ENCODE measurements at places on chromosomes 13 and 19.

- DNase-seq: no peak
Measured at GRCh38 chr13:73809561-73809960, 324.6 kb downstream of the KLF12 start.

- no peak for DNase-seq
Measured at GRCh38 chr19:51025809-51026553, 435 bp downstream of the KLK11 start.

- no peak for DNase-seq
Measured at GRCh38 chr13:98548230-98548629, 28.7 kb downstream of the STK24 start.

DNA sequence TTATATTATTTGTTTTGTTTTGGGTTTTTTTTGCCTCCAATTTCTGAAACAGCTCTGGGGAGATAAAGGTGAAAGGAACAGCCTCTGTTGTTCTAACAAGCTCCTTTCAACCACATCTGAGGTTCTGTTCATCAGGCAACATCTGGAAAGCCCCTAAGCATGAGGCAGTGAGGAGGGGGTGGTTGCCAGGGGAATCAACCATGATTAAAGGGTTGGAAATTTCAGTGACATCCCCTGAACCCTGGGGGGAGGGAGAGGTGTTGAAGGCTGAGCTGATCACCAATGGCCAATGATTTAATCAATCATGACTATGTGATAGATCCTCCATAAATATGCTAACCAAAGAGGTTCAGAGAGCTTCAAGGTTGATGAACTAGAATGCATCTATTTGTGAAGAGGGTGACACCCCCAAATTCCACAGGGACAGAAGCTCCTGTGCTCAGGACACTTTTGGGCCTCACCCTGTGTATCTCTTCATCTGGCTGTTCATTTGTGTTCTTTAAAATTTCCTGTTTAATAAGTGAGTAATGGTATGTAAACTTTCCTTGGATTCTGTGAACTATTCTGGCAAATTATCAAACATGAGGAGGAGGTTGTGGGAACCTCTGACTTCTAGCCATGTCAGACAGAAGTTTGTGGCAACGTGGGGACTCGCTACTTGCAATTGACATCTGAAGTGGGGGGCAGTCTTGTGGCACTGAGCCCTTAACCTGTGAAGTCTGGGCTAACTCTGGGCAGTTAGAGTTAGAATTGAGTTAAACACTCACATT is 221.3 kb downstream of the NHLRC3 start:
- DNase-seq: no peak

DNA sequence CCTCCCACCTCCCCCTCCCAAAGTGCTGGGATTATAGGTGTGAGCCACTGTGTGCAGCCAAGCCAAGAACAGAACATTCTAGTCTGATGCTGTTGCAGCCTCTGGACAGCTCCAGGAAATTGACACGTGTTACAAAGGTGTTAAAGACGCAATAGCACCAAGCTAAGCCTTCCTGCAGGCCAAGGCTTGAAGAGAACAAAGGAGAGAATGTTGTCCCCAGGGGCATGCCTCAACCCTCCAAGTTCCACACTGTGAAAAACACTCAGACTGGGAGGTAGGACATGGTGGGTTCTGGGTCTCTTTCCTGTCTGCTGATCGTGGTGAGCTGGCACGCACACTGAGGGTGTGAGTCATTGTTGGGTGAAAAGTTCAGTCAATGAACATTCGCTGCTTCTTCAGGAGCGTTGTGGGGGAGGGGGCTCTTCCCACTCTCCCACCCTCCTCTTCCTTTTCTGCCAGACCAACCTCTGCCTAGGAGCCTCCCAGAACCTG is 5.3 kb upstream of the PTPRS start:
- DNase-seq: no peak

- DNase-seq: no peak
Measured at GRCh38 chr13:79485014-79485811, 4.3 kb downstream of the NDFIP2 start.

DNA sequence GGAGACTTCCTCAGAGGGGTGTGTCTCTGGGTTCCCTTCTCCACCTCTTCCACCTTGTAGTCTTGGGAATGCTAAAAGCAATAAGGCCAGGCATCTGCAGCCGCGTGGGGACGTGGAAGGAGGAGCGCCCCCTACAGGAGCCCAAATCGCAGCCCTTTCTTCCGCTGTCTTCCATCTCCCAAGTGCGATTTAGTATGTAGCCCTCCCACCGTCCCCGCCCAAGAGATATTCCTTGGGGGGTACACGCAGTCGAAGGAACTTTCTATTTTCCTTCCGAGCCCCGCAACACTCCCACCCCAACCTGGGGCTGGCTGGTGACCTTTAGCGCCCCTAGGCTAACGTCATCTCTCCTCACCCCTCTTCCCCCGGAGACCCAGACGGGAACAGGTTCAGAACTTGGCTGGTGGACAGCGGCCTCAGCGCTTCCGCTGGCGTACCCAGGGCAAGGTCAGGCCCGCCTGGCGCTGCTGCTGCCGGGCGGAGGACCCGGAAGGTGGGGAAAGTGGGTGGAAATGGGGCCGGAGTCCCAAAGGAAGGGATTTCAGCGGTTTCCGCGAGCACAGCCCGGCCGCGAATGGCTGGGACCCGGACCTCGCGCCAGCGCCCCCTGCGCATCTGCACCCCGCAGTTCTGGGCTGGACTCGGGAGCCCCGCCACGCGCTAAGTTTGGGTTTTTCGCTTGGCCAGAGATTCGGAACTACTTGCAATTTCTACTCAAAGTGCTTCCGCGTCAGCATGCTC is 2.1 kb upstream of the PCDH8 start:
- DNase-seq: no peak

DNA sequence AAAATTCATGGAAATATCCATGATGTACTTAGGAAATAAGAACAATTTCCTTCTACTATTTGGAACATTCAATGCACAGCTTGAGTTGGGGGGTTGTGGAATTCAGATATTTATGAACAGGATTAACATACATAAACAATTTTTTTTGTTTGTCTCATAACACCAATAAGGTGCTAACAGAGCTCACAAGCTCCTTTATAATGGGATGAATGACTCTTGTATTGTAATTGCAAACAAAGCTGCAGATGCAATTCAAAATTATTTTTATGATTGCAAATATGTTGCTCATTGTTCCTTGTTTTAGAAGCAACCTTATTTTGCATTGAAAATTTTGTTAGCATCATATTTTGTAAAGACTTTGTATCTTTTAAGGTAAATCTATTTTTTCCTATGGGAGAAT is 265.7 kb downstream of the PCDH17 start:
- no peak for DNase-seq

GRCh38 chr13:36875961-36876360 is 44.1 kb downstream of the SMAD9 start:
- no peak for DNase-seq

DNA sequence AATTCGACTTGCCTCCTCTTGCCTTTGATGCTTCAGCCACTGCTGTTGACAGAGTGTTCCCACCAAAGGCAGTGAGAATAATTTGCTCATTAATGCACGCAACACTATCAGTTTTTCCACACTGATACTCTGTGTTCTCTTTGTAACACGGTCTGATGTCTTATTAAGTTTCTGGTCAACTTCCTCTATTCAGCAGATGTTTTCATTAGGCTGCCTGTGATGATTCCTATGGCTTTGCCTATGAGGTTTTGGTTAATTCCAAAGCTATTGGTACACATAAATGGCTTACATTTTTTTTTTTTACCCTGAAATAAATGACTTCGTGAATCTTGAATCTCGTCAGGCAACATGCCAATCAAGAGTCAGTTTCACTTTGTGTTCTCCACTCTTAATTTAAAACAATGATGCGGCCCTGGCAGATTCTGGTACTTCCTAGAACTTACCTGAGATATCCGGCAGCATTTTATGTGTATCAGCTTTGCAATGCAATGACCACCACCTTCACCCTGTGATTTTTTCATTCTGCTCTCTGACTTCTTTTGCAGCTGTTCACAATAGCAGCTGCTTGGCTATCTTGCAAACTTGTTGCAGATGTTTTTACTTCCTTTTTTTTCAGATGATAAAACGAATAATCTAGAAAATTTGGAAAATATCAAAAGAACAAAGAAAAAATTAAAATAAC is 27.5 kb upstream of the KL start:
- no peak for DNase-seq

- no peak for DNase-seq
Measured at GRCh38 chr19:30034321-30034720, 92.3 kb downstream of the URI1 start.

- DNase-seq: no peak
Measured at GRCh38 chr13:21475115-21475514, 16.0 kb upstream of the ZDHHC20 start.

DNA sequence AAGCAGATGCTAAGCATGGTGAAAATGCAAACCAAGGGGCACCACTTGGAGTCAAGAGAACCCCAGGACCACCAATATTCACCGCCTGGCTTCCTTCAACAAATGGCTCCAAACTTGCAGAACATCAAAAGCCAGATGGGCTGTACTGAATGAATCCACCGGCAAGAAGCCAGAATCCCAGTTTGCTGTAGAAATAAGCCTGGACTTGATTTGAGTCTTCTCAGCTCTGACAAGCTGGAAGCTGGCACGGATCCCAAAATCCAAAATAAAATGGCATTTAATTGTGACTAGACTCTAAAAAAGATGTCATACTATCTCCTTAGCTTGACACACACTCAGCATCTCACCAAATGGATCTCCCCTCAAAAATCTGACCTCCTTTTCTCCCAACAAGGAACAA is 11.9 kb downstream of the EFNB2 start:
- DNase-seq: no peak

DNA sequence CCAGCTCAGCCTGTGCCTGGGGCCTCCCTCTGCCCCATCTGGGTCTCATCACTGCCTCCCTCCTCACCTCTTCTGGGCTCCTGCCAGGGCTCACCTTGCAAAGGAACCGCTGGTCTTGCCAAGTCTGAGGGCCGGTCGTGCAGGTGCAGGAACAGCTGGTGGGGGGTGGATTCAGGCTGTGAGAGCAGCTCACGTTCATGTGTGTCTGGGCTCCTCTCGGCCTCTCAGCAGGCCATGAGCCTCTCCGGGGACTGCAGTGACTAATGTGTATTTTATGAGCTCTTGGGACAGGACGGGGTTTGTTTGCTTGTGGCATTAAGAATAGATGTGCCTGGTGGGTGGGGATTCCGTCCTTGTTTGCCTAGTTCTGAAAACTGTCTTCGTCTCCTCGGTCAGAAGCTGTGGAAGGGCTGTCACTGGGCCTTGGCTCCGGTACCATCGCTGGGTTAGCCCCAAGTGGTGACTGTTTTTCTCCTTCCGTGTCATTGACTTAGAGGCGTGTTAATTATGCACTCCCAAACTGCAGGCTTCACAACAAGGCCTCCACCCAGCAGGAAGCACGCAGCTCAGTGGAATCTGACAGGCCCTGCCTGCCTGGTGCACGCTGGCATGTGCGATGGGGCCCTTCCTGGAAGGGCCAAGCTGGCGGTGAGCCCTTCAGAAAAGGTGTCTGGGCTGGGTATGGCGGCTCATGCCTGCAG is 77.6 kb downstream of the KDM4B start:
- DNase-seq: no peak

- DNase-seq: peak; percentile 61
Measured at GRCh38 chr19:49097453-49098288, 12.4 kb downstream of the SNRNP70 start.

DNA sequence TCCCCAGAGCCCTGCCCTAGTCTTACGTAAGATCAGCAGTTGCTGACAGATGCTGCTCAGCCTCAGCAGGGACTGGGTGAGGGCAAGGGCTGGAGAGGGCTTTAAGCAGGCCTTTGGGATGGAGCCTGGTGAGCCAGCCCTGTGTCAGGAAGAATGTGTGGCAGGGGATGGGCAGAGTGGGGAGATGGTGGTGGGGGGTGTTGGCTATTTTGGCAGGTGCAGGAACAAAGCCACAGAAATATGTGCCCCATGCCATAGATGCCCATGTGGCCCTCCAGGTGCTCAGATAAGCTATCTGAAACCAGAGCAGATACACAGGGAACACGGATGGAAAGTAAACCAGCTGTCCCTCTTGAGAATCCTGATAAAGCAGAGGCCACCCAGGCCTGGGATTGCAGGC is 1325.0 kb downstream of the UQCRFS1 start:
- DNase-seq: no peak

- DNase-seq: no peak
Measured at GRCh38 chr13:70623239-70623638, 515.0 kb upstream of the KLHL1 start.

- no peak for DNase-seq
Measured at GRCh38 chr19:4071610-4072009, 4.9 kb upstream of the ZBTB7A start.

- no peak for DNase-seq
Measured at GRCh38 chr13:76622315-76623040, 263.7 kb downstream of the KCTD12 start.

DNA sequence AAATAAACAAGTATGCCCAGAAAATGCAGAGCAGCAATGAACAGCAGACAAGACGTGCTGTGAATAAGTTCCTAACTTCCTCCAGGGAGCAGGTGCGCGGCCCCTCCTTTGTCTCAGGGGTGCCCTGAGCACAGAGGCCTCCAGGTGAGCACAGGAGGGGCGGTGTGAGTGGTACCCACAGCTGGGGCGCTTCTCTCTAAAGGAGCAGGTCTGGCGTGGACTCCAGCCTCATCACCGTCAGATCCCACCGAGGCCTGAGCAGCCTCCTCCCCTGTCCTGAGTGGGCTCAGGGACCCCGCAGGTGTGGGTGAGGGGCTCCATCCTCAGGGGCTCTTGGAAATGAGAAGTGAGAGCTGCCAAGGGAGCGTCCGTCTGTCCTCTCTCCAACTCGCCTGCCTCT is 3.2 kb downstream of the LILRA5 start:
- DNase-seq: no peak

DNA sequence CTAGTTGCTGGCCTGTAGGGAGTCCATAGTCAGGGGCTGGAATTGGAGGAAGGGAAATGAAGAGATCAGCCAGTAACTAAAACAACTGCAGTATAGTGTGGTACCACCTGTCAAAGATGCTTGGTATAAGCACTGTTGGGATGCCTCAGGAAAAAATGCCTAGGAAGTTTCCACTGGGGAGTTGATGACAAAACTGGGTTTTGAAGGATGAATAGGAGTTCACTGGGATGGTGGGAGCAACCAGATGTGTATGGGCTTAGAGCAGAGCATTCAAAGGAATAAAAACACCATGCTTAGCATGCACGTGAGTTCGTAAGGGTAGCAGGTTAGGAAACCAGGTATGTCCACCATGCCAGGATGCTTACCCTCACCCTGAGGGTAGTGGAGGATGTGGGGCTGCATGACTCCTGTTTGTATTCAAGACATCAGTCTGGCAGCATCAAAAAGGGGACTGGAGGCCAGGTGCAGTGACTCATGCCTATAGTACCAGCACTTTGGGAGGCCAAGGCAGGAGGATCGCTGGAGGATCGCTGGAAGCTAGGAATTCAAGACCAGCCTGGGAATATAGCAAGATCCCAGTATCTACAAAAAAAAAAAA is 7.1 kb downstream of the CATSPERD start:
- no peak for DNase-seq

GRCh38 chr19:42174958-42175734 is 42.3 kb downstream of the DEDD2 start:
- no peak for DNase-seq

All from activated B cell treated with CpG ODN at 0.5 μM for 24 hours (primary cell).